ENCODE measurements at places on chromosomes 16 and 17.

- no peak for DNase-seq
Measured at GRCh38 chr16:87465879-87466278, 26.9 kb downstream of the ZCCHC14 start.

DNA sequence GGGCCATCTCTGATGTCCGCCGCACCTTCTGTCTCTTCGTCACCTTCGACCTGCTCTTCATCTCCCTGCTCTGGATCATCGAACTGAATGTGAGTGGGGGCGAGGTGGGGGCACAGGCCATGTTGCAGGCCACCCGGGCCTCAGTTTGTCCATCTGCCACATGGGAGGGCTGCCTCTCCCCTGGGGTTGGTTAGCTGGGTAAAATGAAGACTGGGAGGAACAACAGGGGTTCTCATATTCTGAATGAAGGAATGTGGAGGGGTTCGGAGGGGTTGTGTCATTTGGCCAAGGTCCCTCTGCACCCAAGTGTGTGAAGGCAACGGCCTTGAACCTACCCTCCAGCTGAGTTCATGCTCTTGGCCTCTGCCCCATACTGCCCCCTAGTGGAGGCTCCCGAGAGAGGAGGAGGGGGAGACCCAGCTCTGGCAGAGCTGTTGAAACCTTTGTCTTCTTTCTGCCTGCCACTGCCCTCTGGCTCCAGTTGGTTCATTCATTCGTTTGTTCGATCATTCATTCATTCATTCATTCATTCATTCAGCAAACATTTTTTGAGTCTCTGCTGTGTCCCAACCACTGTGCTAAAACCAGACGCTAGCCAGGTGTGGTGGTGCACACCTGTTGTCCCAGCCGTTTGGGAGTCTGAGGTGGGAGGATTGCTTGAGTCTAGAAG, 11.4 kb upstream of the TCAP start:
- peak; percentile 50 for DNase-seq

- DNase-seq: no peak
Measured at GRCh38 chr17:17902877-17903276, 66.1 kb upstream of the SREBF1 start.

- DNase-seq: no peak
Measured at GRCh38 chr17:80753685-80754345, 209.2 kb downstream of the RPTOR start.

- no peak for DNase-seq
Measured at GRCh38 chr17:69457603-69458002, 43.1 kb downstream of the MAP2K6 start.

DNA sequence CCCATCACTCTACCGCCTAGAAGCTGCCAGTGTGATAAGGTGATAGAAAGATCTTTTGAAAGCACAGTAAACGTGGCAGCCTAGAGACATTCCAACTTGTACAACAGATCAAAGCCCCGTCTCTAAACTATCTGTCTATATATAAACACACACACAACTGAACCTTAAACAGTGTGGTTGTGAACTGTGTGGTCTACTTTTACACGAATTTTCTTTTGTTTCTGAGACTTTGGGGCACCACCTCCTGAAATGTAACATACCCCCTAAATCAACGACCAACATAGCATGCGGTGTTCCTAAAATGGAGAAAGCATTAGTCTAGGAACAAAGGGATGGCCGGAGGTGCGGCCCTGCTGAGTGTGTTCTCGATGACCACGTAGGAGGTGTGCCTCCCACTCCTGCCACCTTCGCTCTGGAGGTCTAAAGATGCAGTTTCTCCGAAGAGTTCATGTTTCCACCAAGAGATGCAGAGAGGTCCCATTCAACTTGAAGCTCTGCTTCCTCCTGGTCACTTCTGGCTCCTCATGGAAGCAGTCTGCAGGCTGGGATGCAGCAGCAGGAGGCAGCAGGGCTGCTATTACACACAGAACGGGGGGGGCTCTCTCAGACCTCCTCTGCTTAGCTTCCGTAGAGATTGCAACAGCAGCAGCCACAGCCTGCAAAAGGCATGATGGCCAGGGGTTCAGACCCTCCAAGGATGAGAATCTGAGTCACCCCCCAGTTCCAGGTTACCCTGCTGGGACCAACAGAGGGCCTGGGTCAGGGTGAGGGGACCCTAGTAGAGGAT, 22.6 kb upstream of the USP10 start:
- no peak for DNase-seq

GRCh38 chr17:54754560-54754959, 146.1 kb upstream of the TOM1L1 start:
- DNase-seq: no peak

GRCh38 chr17:12229335-12229734, 208.7 kb downstream of the MAP2K4 start:
- DNase-seq: no peak

DNA sequence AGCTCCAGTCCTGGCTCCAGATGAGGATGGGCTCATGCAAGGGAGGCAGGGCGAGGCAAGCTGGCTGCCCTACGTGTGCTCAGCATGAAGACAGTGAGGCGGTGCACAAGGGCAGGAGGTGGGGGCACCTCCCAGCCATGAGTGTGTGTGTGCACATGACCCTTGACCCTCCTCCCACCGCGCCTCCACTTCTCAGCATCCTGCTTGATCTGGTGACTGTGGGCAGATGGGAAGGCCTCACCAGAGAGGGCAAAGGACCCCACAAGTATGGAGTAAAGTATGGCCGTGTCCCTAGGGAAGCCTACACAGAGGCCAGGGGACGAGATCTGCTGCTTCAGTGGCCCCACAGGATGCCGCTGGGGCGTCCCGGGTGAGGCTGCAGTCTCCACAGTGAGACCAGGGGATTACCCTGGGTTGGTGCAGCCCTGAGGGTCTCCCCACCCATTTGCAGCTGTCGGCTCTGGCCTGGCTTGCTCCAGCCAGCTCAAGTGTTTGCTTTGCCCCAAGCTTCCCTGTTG, 7.9 kb upstream of the RNF222 start:
- no peak for DNase-seq

GRCh38 chr17:10415161-10415560, 6.6 kb downstream of the MYH8 start:
- no peak for DNase-seq

DNA sequence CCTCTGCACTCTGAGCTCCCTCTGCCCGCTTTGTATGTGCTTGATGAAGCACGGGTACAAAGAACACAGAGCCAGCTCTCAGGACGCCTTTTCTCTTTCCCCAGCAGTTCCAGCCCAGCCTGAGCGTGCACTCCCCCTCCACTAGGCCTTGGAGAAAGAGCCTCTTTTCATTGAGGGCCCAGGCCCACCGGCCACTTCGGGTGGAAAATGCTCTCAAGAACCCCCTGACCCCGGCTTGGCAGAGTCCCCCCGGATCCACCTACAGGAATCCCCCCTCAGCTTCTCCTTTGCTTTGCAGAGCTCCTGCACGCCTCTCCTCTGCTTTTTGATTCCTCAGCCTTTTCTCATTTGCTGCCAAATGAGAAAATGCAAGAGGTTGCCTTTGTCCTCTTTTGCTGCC, 30.2 kb downstream of the MRC2 start:
- no peak for DNase-seq

DNA sequence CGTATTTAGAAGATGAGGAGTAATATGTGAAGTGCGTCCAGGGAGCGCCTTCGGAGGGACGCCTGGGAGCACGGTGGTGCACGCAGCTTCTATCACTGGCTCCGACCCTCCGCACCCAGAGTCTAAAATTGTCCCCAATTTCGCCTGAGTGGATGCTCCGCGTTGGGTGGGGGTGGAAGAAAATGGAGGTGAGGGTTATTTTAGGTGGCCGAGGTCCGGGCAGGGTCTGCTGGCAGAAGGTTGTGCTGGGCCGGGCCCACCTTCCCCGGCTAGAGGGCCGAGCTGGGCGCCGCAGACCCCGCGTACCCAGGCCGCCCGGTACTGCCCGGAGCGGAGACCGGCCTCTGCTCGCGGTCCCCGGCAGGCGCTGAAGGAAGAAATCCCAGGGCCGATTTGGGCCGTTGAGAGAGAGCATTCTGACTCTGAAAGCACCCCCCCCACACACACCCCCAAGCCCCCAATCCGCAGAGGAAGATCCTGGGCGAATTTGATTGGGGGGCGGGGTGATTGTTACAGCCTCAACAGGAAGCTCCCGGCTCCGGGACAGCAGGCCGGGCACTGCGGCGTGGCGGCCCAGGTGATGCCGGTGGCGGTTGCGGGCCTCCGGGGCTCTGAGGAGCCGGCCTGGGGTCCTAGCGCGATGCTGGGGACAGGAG, 3.0 kb downstream of the BAHCC1 start:
- no peak for DNase-seq

DNA sequence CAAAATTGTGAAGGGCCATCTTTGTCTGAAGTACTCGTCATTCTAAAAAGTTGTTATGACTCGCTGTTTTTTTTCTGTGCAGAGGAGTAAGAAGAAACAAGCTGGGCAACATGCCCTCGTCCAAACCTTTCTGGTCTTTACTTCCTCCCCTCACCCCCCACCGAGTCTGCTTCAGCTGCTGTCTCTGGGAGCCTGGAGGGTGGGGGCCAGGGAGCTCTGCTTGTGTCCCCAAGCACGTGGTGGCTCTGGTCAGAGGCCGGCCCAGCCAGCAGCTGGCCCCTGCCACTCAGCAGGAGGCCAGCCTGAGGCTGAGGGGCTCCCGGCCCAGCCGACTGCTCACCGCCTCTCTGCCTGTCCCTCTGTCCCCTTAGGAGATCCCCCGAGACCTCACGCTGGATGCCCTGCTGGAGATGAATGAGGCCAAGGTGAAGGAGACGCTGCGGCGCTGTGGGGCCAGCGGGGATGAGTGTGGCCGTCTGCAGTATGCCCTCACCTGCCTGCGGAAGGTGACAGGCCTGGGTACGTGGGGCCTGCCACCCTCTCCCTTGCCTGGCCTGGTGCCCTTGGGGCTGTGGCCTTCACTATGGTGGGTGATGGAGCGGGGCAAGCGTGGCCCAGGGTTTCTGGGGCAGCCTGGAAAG, 53.7 kb upstream of the LGALS9 start:
- no peak for DNase-seq

DNA sequence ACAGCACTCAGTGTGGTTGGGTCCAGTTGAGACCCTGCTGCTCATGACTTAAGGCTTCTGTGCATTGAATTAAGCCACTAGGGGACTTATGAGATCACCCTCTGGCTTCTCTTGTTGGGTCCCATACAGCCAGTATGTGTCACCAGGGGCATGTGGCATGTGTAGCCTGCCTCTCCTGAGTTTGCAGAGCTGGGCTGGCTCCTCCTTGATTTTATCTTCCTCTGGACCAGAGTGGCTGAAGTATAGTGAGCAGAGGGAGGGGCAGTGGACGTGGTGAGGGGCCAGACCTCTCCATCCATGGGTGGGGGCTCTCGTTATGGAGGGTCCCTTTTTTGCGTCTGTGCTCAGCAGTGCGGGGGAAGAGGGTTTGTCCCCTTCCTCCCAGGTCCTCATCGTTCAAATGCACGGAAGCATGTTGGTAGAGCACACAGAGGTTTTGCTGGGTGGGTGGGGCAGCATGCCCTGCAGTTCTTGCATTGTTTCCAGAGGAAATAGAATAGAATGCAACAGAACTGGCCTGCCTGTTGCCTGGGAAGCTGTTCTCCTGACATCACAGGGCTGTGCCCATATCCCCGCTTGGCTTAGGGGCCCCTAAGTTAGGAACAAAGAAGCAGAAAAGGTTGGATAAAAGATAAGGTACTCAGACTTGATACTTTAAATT, 77.4 kb downstream of the SPECC1 start:
- no peak for DNase-seq

DNA sequence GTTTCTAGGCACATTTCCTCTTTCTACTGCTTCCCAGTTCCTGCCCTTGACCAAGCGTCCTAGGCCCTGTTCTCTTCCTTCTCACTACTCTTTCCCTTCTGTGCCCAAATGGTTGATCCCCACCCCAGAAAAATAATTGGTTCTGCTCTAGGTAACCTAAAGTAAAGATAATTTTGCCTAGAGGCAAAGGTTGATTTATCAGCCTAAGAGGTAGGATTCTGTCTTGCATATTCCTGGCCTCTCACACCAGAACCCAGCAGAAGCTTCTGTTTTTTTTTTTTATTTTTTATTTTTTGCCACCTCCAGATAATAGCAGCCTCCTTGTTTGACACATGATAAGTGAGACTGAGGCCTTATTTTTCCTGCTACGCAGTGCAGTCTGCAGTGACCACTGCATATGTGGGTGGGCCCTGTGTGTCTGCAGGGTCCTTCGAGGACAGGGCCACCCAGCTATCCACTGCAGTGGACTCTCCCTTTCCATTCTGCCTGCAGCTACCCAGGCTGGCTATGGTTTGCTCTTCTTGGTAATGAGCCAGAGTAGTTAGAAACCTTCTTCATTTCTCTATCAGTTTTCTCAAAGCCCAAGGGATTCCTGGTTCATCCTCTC, 701 bp downstream of the PIPOX start:
- DNase-seq: no peak

DNA sequence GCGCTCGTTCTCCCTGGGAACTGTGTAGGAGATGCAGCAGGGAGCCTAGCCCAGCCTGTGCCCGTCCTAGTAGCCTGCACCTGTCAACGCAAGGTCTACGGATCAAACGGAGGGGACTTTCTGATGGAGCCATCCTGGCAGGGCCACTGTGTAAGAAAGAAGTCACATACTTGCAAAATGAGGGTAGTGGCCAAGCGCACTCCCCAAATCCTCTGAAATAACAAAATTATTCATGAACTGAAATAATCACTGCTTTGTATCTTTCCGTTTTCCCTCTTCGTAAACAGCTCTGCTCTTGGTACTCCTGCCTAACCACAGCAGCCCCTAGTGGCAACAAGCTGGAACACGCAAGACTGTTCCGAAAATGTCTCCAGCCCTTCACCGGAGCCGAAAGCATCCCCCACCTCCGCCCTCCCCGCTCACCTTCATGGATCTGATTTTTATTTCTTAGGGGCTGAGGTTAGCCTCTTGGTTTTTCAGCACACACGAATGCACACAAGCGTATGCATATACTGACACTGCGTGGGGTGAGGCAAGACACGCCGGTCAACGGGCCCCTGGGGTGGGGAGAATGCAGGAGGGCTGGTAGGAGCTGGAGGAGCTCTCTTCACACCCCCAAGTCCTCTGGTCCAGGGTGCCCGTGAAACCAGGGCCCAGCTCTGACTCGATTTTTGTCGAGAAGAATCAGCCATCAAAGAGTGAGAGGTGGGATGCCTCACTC, 100.8 kb downstream of the ABCC12 start:
- DNase-seq: peak; percentile 45

- DNase-seq: no peak
Measured at GRCh38 chr16:2866431-2866830, 8.5 kb upstream of the PRSS22 start.

- DNase-seq: peak; percentile 78
Measured at GRCh38 chr17:46003907-46004748, 5.1 kb downstream of the STH start.

DNA sequence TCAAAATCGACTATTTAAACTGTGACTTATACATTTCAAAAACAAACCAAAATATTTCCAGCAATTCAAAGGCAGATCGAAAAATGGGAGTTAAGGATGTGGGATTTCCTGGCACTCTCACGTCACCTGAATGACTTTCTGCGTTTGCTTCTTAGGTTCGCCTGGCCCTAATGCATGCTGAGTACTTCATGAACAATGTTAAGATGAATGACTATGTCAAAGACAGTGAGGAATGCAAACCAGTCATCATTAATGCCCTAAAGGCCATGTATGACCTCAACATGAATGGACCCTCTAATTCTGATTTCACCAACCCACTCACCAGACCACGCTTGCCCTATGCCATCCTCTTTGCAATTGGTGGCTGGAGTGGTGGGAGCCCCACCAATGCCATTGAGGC, 7.3 kb downstream of the KLHL10 start:
- no peak for DNase-seq
